ENCODE measurements at places on chromosomes 16 and 17. TPM values are rescaled to one million over a fixed set of nuclear protein-coding genes. Genes with fewer than 3 reads are reported as not detected.

GRCh38 chr17:81917565-81918332 is at the start of gene SIRT7:
Gene SIRT7 (minus strand): TSS chr17:81918176. CDS start chr17:81918131, 45 bp downstream.
- DNase-seq: peak; percentile 77

- DNase-seq: no peak
Measured at GRCh38 chr16:55021595-55022475, 91.2 kb downstream of the IRX5 start.

GRCh38 chr17:45225051-45225700 is 3.5 kb downstream of the FMNL1 start:
- no peak for DNase-seq

DNA sequence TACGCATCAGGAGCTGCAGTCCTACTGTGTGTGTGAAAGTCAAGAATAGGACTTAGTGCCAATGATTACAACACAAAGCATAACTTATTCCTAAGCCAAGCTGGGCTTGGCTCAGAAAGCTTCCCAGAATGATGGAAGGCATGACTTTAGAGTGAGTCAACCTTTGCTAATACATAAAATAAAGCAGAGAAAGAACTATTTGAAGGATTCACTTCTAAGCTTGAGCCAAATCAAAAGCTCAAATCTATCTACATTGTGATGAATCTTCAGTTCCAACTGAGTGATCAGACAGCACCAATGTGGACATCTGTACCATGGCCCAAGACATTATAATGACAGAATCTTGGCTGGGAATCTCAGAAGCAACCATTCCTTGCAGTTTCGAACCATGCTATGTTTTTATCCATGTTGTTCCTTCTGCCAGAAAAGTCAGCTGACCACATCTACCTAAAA is 41.4 kb downstream of the SMG6 start:
- no peak for DNase-seq

Gene GRN
- polyA plus RNA-seq: 719 TPM

Gene BICDL2
- 12.7 TPM for polyA plus RNA-seq

All from lung (tissue), 17 donors.